ENCODE measurements at places on chromosomes 6 and 20.
A peak's percentile ranks its signal among the peaks of the same experiment; 100 is the strongest.

DNA sequence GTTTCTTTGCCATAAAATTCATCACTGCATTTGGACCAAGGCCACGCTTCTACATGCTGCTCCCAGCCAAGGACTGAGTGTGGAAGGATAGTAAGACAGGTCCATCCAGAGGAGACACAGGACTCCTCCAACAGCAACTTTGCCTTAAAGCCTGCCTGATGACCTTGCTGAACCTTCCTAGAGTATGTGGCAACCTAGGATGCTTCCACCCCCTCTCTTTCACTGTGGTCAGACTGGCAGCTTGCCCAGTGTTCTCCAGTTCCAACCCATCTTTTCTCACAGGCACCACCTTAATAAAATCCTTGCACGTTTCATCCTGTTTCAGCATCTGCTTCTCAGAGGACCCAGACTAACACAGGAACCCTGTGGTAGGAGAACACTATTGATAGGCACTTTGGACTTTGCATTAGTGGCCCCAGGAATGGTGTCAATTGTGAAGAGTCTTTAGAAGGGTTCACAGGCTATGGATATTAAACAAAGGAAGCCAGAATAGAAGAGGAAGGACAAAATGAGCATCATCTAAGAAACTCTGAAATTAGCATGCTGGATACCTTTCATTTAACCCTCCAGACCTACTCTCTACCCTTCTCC, 2.4 kb upstream of the PKHD1 start:
- DNase-seq, result no peak

GRCh38 chr6:139686308-139686707, 311.9 kb upstream of the CITED2 start:
- no peak for DNase-seq

- DNase-seq, result no peak
Observed at GRCh38 chr6:78605909-78606446, 261.4 kb upstream of the IRAK1BP1 start.

DNA sequence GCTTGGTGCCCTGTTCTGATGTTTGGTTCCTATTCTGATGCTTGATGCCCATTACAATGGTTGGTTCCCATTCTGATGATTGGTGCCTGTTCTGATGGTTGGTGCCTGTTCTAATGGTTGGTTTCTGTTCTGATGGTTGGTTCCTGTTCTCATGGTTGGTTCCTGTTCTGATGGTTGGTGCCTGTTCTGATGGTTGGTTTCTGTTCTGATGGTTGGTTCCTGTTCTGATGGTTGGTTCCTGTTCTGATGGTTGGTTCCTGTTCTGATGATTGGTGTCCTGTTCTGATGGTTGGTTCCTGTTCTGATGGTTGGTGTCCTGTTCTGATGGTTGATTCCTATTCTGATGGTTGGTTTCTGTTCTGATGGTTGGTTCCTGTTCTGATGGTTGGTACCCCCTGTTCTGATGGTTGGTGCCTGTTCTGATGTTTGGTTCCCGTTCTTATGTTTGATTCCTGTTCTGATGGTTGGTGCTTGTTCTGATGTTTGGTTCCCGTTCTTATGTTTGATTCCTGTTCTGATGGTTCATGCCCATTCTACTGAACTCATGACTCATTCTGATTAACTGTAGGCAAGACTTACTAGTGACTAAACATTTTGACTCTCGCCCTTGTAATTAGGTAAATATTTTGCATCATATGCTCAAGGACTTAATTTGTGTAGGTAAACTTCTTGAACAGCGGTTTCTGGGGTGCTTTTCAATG, 146.2 kb downstream of the DLL1 start:
- no peak for DNase-seq

- no peak for DNase-seq
Observed at GRCh38 chr6:168737481-168737880, 296.5 kb downstream of the SMOC2 start.

- no peak for DNase-seq
Observed at GRCh38 chr6:81169166-81169565, 583.3 kb downstream of the TENT5A start.

DNA sequence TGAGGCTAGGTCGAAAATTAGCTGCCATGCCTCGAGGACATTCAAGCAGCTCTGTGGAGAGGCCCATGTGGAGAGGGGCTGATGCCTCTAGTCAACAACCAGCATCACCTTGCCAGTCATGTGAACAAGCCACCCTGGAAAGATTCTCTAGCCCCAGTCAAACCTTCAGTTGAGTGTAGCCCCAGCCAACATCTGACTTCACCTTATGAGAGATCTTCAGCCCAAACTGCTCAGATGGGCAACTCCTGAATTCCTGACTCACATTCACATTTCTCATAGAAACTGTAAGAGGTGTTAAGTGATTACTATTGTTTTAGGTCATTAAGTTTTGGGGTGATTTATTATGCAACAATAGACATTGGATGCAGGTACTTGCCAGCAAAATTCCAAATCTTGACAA, 44.9 kb downstream of the GJA10 start:
- no peak for DNase-seq

DNA sequence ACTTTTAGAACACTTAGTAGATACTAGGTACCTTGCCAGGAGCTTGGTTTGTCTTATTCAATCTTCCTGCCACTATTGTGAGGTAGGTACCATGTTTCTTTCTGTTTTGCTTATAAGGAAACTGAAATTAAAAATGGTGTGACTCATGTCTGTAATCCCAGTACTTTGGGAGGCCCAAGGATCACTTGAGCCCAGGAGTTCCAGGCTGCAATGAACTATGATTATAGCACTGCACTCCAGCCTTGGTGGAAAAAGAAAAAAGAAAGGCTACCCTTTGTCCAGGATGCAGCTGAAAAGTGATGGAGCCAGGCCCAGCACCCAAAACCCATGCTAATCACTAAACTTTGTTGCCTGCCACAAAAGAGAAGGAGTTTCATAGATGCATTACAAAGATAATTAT, 34.1 kb upstream of the LAMA4 start:
- no peak for DNase-seq

GRCh38 chr20:46402331-46402811, 4.0 kb downstream of the ELMO2 start:
- DNase-seq, result peak; percentile 82

DNA sequence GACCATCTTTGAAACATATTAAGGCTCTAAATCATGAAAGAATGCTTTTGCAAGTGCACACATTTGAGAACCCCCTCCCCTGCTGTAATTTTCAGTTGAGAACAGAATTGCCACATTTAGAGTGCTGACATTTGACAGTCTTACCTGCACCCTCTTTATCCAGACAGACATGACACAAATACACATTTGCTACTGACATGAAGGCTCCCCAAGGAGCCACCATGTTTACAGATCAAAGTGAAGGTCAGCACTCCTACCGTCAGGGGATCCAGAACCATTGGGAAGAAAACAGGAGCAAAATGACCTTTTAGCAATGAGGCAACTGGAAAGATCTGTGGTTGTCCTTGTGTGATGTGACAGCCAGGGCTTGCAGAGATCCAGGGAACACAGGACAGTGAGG, 315.4 kb upstream of the CNR1 start:
- DNase-seq, result no peak

- no peak for DNase-seq
Observed at GRCh38 chr20:61869750-61870507, 195.8 kb downstream of the TAF4 start.

- no peak for DNase-seq
Observed at GRCh38 chr6:164148788-164149187, 734.3 kb downstream of the QKI start.

GRCh38 chr6:43292341-43292740, 5.7 kb upstream of the SLC22A7 start:
- no peak for DNase-seq

DNA sequence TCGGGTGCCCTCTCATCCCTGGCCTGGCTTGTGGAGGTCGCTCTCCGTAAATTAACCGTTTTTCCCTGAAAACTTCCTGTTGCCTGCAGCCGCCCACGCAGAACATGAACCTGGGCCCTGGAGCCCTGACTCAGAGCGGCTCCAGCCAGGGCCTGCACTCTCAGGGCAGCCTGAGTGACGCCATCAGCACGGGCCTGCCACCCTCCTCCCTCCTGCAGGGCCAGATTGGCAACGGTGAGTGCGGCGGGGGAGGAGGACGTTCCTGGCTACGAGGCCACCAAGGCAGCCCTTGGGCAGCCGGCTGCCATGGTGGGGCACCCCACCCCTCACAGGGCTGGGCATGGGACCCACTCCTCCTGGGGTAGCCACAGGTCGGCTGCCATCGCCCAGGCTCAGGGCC, 17.8 kb downstream of the SS18L1 start:
- no peak for DNase-seq

- DNase-seq, result no peak
Observed at GRCh38 chr6:28720357-28721231, 194.9 kb downstream of the GPX5 start.

DNA sequence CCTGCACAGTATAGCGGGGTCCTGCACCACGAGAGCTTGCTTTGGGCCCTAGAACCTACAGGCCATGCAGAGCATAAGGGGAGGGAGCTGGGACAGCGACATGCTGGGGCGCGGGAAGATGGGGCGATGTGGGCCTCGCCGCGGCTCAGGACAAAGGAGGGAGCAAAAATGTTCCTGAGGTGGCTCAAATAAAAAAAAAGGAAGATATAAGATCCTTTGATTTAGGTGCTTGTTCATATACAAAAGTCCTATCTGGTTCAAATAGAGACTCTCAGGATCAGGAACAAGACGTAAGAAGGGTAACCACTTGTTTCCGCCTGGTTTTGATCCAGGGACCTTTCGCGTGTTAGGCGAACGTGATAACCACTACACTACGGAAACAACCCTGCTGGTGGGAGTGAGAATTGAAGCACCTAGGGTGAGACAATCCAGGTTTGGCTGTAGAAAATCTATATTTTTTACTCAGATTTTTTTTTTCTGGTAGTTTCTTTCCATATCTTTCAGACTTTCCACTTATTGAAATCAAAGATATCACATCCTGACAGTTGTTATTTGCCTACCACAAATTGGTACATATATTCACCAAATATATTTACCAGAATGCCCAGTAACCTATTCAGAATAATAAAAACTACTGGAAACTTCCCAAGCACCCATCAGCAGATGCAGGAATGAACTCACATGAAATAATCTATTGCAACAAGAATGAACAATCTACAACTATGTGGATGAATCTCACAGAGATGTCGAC, 177.9 kb upstream of the ZNF184 start:
- DNase-seq, result no peak

GRCh38 chr20:48131581-48131980, 346.3 kb upstream of the SULF2 start:
- DNase-seq, result no peak

GRCh38 chr20:50303573-50304500, 113.2 kb downstream of the CEBPB start:
- peak; percentile 27 for DNase-seq

GRCh38 chr6:22756365-22756764, 187.0 kb downstream of the HDGFL1 start:
- DNase-seq, result no peak

Data from putamen (tissue), 1 donor.